ENCODE measurements at places on chromosomes 12 and 14.
A peak's percentile ranks its signal among the peaks of the same experiment; 100 is the strongest.

DNA sequence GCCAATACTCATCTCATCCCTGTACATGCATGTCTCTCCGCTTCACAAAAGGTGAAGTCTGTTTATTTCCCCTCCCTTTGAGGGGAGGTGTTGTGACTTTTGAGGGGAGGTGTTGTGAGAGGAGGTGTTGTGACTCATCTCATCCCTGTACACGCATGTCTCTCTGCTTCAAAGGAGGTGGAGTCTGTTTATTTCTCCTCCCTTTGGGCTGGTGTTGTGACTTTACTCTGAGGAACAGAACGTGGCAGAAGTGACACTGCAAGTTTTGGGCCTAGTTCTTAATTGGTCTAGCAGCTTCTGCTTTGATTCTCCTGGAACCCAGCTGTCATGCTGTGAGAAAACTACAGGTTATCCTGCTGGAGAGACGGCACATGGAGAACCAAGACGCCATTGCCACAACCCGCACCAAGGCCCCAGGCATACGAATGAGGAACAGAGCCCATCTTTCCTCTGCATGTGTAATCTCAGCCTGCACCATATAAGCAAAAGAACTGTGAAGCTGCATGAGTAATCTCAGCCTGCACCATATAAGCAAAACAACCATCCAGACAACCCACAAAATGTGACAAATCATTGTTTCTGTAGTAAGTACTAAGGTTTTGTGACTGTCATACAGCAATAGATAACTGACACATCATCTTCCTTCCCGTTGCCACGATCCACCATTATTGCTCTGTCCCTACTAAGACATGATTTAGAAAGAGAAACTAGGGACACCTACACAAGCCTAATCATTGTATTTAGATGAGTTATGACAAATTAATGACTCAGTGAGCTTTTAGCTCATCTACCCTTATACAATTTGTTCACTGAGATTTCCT, 30.0 kb downstream of the GALNT4 start:
- no peaks in the 10 kb centered on the region for H3K36me3 ChIP-seq
- no peak overlapping the region for H3K27ac ChIP-seq
- H3K27me3 ChIP-seq = no peaks in the 10 kb centered on the region

DNA sequence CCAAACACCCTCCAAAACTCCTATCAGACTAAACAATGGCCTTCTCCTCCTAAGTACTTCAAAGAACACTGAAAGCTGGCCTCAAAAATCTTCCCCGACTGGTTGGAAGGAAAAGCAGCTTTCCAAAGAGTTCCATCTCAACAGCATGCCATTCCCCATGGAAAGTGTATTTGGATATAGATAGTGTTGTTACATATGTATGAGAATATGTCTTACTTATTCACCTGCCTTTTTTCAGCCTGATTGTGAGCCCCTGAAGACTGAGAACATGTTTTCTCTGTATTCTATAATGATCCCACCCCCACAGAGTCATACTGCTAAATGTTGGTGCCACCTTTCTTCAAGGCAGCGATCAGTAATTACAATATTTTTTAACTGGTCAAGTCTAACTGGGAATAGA, 185.4 kb upstream of the G2E3 start:
- no peaks in the 10 kb centered on the region for H3K36me3 ChIP-seq
- DNase-seq = no peak
- H3K4me1 ChIP-seq = no peaks in the 10 kb centered on the region
- no peak overlapping the region for H3K27ac ChIP-seq

- DNase-seq = no peak
- no peak overlapping the region for H3K27ac ChIP-seq
- H3K4me1 ChIP-seq = peaks cover 12% of the 10 kb centered on the region
- no peaks in the 10 kb centered on the region for H3K36me3 ChIP-seq
These were observed 8.6 kb downstream of the ARHGAP9 start for GRCh38 chr12:57470970-57471656.

DNA sequence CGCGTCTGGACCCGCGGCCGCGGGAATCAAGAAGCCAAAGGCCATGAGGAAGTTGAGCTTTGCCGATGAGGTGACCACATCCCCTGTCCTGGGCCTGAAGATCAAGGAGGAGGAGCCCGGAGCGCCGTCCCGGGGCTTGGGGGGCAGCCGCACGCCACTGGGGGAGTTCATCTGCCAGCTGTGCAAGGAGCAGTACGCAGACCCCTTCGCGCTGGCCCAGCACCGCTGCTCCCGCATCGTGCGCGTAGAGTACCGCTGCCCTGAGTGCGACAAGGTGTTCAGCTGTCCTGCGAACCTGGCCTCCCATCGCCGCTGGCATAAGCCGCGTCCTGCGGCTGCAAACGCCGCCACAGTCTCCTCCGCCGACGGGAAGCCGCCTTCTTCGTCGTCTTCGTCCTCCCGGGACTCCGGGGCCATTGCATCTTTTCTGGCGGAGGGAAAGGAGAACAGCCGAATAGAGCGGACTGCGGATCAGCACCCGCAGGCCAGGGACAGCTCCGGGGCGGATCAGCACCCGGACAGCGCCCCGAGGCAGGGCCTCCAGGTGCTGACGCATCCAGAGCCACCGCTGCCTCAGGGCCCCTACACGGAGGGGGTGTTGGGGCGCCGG, 1.0 kb downstream of the INSM2 start:
- peaks cover 26% of the 10 kb centered on the region for H3K4me1 ChIP-seq
- no peak for DNase-seq
- peaks cover 48% of the 10 kb centered on the region for H3K27me3 ChIP-seq
- no peak overlapping the region for H3K27ac ChIP-seq
- H3K36me3 ChIP-seq = no peaks in the 10 kb centered on the region

GRCh38 chr12:38385486-38385885, 68.9 kb downstream of the ALG10B start:
- H3K4me3 ChIP-seq = no peak overlapping the region
- H3K27me3 ChIP-seq = no peaks in the 10 kb centered on the region
- DNase-seq = no peak

- no peaks in the 10 kb centered on the region for H3K27me3 ChIP-seq
- H3K4me1 ChIP-seq = no peaks in the 10 kb centered on the region
- no peak for DNase-seq
- H3K27ac ChIP-seq = no peak overlapping the region
- no peak overlapping the region for H3K4me3 ChIP-seq
- H3K36me3 ChIP-seq = no peaks in the 10 kb centered on the region
These were observed 229.2 kb downstream of the GLT1D1 start for GRCh38 chr12:129082441-129082840.

DNA sequence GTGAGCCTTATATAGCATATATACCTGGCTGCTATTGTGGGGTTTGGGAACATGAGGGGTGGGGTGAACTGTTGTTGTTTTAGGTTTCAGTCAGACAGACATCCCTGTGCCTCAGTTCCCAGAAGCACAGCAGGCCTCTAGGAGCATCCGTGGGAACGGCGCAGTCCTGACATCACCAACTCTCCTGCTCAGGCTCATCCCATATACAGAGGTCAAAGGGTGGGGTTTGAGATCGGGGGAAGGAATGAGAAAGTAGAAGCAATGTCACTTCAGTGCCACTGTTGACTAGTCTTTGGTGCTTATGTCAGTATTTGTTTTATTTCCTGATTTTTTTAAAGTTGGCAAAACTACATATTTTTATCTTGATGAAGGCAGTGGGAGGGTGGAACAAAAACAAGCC, 43.1 kb upstream of the A2ML1 start:
- H3K4me3 ChIP-seq = no peak overlapping the region
- H3K36me3 ChIP-seq = peaks cover 17% of the 10 kb centered on the region
- H3K27me3 ChIP-seq = no peaks in the 10 kb centered on the region
- peaks cover 3% of the 10 kb centered on the region for H3K4me1 ChIP-seq
- no peak for DNase-seq
- H3K27ac ChIP-seq = no peak overlapping the region

DNA sequence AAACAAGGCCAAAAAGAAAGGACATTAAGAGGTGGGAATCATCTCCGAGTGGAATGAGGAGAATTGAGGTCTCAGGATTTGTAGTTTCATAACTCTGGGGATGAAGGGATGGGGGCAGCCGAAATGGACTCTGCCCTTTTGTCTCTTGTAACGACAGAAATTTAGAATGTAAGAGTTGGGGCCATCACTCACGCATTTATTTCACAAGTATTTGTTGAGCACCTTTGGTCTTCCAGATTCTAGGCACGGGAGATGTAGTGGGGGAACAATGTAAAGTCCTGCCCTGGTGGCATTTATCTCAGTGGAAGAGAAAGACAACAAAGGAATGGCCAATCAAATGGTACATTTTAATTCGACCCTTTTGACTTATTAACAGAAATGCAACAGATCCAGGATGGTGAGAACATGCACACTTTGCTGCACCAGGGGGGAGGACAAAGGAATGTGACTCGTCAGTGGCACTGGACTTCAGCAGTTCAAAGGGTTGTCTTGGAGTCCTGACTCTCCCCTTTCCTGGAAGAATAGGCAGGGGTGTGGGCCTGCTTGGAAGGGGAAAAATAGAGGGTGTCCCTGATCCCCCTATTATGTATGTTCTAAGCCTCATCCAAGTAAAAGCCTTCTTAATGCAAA, 102.0 kb downstream of the TMEM30B start:
- H3K4me3 ChIP-seq = no peak overlapping the region
- no peaks in the 10 kb centered on the region for H3K27me3 ChIP-seq
- DNase-seq = no peak
- H3K36me3 ChIP-seq = no peaks in the 10 kb centered on the region
- H3K27ac ChIP-seq = no peak overlapping the region

DNA sequence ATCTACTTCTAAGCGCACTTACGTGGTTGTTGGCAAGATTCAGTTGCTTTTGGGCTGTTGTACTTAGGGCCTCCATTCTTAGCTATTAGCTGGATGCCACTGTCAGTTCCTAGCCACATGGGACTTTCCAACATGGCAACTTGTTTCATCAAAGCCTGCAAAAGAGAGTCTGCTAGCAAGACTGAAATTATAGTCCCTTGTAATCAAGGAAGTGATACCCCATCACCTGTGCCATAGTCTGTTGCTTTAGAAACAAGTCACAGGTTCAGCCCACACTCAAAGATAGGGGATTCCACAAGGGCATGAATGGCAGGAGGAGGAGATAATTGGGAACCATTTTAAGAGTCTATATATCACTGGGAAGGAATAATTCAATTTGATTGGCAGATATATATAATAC, 27.1 kb upstream of the SLC17A8 start:
- peaks cover 5% of the 10 kb centered on the region for H3K4me1 ChIP-seq
- H3K36me3 ChIP-seq = peaks cover 12% of the 10 kb centered on the region
- H3K27ac ChIP-seq = no peak overlapping the region
- no peaks in the 10 kb centered on the region for H3K27me3 ChIP-seq
- H3K4me3 ChIP-seq = no peak overlapping the region
- DNase-seq = no peak

- no peaks in the 10 kb centered on the region for H3K27me3 ChIP-seq
- H3K4me3 ChIP-seq = no peak overlapping the region
- H3K36me3 ChIP-seq = no peaks in the 10 kb centered on the region
- H3K27ac ChIP-seq = no peak overlapping the region
- peaks cover 9% of the 10 kb centered on the region for H3K4me1 ChIP-seq
These were observed 139.9 kb upstream of the C14orf180 start for GRCh38 chr14:104439625-104440024.

DNA sequence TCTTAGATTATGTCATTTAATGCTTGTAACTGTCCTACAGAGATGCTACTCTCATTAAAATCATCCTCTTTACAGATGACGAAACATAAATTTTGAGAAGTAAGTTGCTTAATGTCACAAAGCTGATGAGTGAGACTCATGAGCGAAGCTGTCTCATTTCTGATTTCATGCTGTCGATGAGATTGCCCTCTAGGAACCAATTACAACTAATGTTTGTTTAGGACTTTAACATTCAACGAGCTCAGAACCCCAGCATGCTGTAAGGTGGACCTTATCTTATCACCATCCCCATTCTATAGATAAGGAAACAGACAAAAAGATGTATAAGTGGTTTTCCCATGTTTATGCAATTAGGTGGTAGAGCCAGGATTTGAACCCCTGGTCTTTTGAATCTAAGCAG, 23.1 kb downstream of the BHLHE41 start:
- no peaks in the 10 kb centered on the region for H3K27me3 ChIP-seq
- H3K27ac ChIP-seq = peak overlapping the region; percentile 95
- H3K4me1 ChIP-seq = peaks cover 17% of the 10 kb centered on the region

DNA sequence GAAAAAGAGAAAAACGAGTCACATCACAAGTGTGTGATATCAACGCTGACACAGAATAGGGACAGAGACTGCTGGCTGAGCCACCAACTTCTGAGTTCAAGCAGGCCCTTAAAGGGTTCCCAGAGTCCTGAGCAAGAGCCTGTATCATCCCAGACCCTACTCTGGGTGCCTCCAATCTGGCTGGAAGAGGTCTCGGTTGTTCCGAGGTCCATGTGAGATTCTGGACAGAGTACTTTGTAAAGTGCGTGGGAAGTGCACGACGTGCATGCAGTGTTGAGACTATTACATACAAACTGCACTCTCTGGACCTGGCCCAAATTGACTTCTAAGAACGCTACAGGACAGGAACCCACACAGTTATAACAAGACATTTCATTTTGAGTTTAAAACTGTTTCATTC, 40.6 kb downstream of the MOK start:
- H3K4me3 ChIP-seq = no peak overlapping the region
- no peak for DNase-seq
- H3K4me1 ChIP-seq = no peaks in the 10 kb centered on the region
- no peaks in the 10 kb centered on the region for H3K36me3 ChIP-seq

DNA sequence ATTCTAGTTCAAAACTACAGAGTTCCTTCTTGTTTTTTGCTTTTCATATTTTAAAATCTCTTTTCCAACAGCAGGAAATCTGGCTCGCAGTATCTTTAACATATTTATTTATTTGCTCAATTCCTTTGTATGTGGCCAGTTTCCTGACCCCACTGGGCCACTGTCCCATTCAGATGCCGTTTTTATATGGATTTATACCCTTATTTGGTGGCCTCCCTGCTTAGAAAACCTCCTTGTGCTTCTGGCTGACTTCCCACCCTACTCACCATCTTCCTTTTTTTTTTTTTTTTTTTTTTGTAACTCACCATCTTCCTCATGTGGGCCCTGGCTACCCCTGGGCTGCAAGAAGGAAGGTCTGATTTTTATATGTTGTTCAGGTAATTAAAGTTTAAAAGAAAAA, 53.9 kb downstream of the TTLL5 start:
- DNase-seq = no peak
- H3K4me3 ChIP-seq = no peak overlapping the region
- no peaks in the 10 kb centered on the region for H3K36me3 ChIP-seq

DNA sequence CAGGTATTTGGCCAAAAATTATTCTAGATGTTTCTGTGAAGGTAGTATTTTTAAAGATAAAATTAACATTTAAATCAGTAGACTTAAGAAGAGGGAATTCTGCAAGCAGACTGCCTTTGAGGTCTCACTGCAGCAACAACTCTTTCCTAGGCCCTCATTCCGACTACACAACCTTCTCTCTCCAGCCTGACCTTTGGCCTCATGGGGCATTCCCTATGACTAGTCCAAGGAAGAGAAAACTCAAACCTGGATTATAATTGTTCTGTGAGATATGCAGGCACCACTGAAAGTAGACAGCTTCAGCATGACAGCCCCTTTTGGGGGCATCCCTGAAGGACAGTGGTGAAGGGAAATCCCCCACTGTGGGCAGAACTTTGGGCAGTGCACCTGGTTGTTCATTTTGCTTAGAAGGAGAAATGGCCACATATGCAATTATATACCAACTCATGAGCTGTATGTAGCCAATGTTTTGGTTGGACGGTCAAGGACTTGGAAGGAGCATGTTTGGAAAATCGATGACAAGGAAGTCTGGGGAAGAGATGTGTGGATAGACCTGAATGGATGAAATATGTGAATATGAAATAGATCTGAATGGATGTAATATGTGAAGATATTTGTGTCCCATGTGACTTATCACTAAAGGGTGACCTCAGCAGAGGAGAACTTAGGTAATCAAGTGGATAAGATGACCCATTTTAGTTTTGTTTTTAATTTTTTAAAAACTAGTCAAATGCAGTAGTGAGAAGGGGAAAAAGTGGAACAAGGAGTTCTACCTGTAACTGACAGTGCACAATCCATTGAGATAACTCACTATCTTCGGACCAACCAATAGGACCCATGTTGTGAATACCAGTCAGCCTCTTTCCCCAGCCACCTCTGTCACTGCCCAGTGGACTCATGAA, 233.3 kb upstream of the FOXN3 start:
- no peak overlapping the region for H3K4me3 ChIP-seq
- H3K27me3 ChIP-seq = no peaks in the 10 kb centered on the region
- H3K4me1 ChIP-seq = no peaks in the 10 kb centered on the region
- DNase-seq = no peak
- H3K36me3 ChIP-seq = no peaks in the 10 kb centered on the region

Data from gastrocnemius medialis (tissue), 4 donors.